ENCODE measurements at places on chromosomes 11 and 22.

- DNase-seq: no peak
Measured at GRCh38 chr22:44525941-44526778, 28.1 kb upstream of the RTL6 start.

GRCh38 chr11:75040167-75040770 is 51.5 kb downstream of the NEU3 start:
- DNase-seq: no peak

GRCh38 chr11:64026575-64027205 is 9.0 kb upstream of the FLRT1 start:
- no peak for DNase-seq

- peak; percentile 74 for DNase-seq
Measured at GRCh38 chr11:46237248-46238077, 40.0 kb upstream of the CREB3L1 start.

DNA sequence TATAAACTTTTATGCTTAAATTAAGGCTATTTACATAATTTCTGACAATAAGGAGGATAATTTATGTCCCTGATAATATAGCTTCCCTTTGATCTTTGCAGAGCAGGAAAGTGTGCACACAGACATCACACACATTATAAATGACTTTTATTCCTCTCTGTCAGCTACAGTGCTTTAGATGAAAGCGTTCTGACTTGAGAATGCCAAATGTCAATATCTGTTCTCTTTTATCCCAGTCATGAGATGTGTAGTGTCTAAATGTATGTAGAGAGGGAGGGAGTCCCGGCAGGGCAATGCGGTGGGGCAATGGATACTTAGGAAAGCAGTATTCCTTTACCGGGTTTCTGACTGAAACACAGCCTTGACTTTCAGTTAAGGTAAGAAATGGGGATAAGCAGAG is 225.4 kb upstream of the CHORDC1 start:
- peak; percentile 6 for DNase-seq

GRCh38 chr11:95338430-95338991 is 107.5 kb upstream of the SESN3 start:
- peak; percentile 94 for DNase-seq

- DNase-seq: no peak
Measured at GRCh38 chr22:48302657-48303368, 1524.9 kb downstream of the BRD1 start.

- DNase-seq: no peak
Measured at GRCh38 chr22:30749272-30749671, 54.6 kb downstream of the OSBP2 start.

- DNase-seq: no peak
Measured at GRCh38 chr11:95700471-95700817, 89.1 kb downstream of the FAM76B start.

GRCh38 chr11:68460741-68461574 is at the start of gene PPP6R3:
PPP6R3 (plus strand) TSS chr11:68460752; CDS start chr11:68537665, 76,913 bp downstream.
- peak; percentile 66 for DNase-seq

DNA sequence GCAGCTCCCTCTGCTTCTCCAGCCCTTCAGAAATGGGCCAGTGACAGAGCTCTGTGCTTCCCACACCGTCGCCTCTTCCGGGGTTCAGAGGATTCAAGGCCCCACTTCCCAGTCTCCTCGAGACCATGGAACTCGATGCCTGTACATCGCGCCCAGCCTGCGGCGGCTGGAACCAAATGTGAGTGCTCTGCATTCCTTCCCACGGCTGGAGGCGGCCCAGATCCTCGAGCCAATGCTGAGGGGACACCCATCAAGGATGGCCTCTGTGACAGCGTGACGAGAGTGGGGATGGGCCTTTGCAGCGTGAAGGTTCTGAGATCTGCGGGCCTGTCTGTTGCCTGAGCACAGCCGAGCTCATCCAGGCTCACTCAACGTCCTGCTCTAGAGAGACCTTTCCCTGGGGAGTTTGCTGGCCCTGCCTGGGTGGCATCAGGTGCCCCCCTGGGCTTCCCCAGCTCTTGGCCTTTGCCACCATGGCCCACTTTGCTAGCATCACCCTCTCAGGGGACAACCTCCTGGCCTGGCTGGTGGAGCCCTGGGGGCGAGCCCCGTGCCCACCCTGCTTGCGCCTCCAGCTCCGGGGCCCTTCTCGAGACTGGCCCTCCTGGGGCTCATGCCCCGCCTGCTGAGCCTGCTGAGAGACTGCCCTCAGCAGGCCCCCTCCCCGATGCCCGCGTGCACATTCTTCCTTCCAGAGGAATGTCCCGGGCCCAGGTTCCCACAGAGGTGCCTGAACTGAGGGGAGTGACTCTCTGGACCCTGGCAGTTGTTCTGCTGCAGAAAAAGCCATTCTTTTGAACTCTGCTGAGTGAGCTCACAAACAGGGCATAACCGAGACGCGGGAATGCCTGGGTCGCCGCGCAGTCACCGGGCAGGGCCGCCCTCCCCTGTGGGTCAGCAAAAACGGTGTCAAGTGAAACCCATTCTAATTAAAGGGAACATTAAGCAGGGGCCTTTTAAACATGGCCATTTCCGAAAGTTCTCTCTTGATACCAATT is 7.3 kb upstream of the MYEOV start:
- peak; percentile 73 for DNase-seq

Data from eye (tissue), 1 donor.